Activated naive CD4-positive, alpha-beta T cell (primary cell): ENCODE measurements at places on chromosomes 2 and 18.

GRCh38 chr2:85763831-85764230, 10.0 kb downstream of the ATOH8 start:
- DNase-seq, result no peak

GRCh38 chr2:68417926-68418325, 49.2 kb downstream of the FBXO48 start:
- no peak for DNase-seq

GRCh38 chr2:53636596-53636995, 131.0 kb upstream of the CHAC2 start:
- DNase-seq, result no peak

GRCh38 chr2:69693059-69693774, 48.7 kb upstream of the ANXA4 start:
- DNase-seq, result no peak

GRCh38 chr18:26190506-26190905, 35.7 kb upstream of the TAF4B start:
- no peak for DNase-seq

- no peak for DNase-seq
These were observed 73.3 kb upstream of the NT5C1B start for GRCh38 chr2:18662689-18663088.

DNA sequence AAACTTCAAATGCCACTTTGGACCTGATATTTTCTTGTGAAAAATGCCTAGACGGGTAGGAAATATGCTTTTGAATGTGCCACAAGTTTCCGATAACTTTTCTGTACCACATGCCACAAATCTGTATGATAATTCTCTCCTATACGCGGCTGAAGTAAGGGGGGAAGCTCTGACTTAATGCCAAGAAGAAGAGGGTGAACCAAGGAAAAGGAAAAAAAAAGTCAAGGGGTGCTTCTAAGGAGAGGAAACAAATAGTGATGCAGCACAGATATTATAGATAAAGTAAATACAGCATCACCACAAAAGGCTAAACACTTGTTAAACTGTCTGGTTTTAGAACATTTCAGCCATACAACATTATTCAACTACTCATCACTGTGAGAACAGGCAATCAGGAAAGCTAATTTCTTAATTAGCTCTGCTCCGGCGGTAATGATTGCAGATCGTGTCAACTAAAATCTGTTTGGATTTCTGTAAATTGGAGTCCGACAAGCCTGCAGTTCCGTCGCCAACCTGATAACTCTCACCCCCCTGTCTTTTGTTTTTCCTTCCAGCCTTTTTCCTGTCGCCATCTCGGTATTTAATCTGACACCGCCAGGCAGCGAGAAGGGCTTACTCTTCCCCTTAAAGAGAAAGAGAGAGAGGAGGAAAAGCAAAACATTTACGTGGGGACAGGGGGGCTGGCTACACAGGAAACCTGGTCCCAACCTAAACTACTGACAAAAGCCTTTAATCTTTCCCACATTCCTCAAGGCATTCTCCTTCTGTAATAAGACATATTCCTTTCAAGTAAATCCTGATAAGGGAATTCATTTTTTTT, 67.5 kb downstream of the ZEB2 start:
- DNase-seq, result no peak

DNA sequence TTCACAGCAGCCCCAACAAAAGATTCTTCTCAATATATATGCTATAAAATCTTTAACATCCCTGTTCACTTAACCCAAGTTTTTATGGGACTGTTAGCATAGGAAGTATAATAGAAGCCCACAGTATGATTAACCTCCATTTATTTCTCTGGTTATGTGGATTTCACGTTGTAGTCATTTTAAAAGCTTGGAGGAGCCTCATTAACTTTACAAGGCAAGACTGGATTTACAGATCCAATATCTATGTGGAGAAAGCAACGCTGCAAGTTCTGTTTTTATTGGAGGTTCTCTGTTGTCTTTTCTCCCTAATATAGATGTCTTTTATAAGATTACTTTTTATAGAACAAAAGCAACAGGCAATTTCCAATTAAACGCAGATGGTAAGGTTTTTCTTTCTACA, 114.9 kb upstream of the SYT4 start:
- no peak for DNase-seq

DNA sequence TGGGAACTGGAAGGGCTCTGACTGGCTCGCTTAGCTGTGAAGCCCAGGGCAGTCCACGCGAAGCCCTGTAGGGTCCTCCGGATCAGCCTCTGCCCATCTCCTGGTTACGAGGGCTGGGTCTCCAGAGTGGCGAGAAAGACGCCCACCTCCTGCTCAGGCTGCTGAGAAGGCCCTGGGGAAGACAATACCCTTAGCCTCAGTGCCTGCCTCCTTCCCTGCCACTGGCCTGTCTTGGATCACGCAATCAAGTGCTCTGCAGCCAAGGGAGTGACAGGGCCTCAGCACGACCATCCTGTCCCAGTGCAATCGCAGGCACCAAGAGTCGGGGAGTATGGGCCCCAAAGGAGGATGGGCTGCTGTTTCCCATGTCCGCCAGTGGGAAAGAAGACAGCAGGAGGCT, 165.7 kb upstream of the GLI2 start:
- no peak for DNase-seq

DNA sequence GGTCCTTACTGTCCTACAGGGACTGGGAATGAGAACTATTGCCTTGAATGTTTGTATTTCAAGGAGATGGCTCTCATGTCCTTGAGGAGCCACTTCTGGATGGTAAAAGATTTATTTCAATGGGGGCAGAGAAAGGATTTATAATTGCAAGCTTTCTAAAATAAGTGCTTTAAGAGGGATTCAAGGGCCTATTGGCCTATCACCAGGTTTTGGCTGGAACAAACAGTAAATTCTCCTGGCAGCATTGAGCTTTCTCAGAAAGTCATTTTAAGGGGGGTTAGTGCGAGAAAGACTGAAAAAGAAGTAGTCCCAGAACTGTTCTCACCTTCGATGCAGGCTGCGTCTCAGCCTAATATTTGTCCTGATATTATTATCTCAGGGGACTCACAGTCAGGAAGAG, 29.8 kb downstream of the DPP10 start:
- DNase-seq, result no peak

GRCh38 chr2:57549642-57550102, 496.9 kb upstream of the VRK2 start:
- no peak for DNase-seq

GRCh38 chr2:74095632-74096031, 52.1 kb downstream of the BOLA3 start:
- DNase-seq, result no peak

DNA sequence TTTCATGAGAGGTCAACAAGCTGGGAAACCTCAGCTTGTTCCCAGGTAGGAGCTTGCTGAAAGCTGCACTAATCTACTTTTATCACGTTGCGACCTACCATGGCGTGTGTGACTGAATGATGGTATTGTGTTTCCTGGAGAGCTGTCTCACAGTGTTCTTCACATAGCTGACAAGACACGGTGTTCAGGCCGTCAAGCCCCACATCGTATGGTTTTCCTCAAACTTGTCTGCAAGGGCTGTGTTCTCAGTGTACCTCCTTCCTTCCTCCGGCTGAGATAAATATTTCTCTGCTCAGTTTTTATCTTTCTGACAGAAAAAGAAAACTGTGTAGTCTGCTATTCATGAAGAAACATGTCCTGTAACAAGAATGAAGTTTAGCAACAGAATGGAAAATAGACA, 244.8 kb downstream of the DCDC2C start:
- no peak for DNase-seq
